Central memory CD8-positive, alpha-beta T cell (primary cell): ENCODE measurements at places on chromosomes 4 and X.

DNA sequence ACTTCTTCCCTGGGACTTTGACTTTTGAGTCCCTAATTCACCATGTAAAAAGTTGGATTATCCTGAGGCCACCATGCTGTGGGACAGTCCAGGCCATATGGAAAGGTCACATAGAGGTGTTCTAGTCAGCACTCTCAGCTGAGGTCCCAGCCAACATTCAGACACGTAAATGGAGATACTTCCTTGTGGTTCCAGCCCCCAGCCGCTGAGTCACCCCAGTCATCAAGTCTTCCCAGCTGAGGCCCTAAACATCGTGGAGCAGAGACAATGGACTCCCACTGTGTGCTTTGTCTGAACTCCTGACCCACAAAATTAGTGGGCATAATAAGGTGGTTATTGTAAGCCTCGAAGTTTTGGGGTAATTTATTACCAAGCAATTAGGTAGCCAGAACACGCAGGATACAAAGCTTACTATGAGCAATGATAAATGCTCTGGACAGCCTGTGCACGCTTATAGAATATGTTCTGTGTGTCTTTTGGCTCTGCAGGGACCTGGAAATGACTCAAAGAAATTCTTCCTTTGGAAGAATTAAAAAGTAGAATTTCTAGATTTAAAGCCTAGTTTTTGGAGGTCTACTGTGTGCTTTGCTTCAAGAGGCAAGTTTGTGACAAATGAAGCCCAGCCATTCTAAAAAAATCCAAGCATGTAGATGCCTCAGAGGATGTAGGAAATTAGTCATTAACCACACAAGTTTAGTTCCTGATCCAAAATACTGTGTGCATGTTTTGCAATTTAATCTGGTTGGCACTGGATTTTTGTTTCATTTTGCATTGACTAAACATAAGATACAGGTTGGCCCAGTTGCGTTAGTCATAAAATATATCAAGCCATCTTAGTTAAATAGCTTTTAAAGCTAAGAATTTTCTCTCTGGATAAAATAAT, 33.2 kb upstream of the SLC9A7 start:
- no peak overlapping the region for H3K4me3 ChIP-seq
- no peak for DNase-seq
- H3K36me3 ChIP-seq, result no peaks in the 10 kb centered on the region
- H3K27ac ChIP-seq, result no peak overlapping the region
- H3K27me3 ChIP-seq, result no peaks in the 10 kb centered on the region

- no peak for DNase-seq
- peaks cover 8% of the 10 kb centered on the region for H3K27me3 ChIP-seq
- no peak overlapping the region for H3K4me3 ChIP-seq
- no peak overlapping the region for H3K27ac ChIP-seq
- H3K4me1 ChIP-seq, result no peaks in the 10 kb centered on the region
- no peaks in the 10 kb centered on the region for H3K36me3 ChIP-seq
Observed at GRCh38 chrX:44433556-44433955, 90.1 kb upstream of the EFHC2 start.

- no peak overlapping the region for H3K27ac ChIP-seq
- peaks cover 24% of the 10 kb centered on the region for H3K4me1 ChIP-seq
- H3K4me3 ChIP-seq, result no peak overlapping the region
- peaks cover 9% of the 10 kb centered on the region for H3K36me3 ChIP-seq
- no peaks in the 10 kb centered on the region for H3K27me3 ChIP-seq
Observed at GRCh38 chr4:99859618-99860017, 34.6 kb downstream of the LAMTOR3 start.

GRCh38 chrX:119512146-119512800, 44.0 kb downstream of the SLC25A5 start:
- H3K27me3 ChIP-seq, result no peaks in the 10 kb centered on the region
- DNase-seq, result no peak
- no peak overlapping the region for H3K27ac ChIP-seq
- peaks cover 5% of the 10 kb centered on the region for H3K4me1 ChIP-seq
- no peak overlapping the region for H3K4me3 ChIP-seq

GRCh38 chr4:140609548-140610425, 41.0 kb upstream of the UCP1 start:
- no peak overlapping the region for H3K27ac ChIP-seq
- H3K4me3 ChIP-seq, result no peak overlapping the region
- DNase-seq, result no peak
- no peaks in the 10 kb centered on the region for H3K36me3 ChIP-seq
- peaks cover 47% of the 10 kb centered on the region for H3K27me3 ChIP-seq

DNA sequence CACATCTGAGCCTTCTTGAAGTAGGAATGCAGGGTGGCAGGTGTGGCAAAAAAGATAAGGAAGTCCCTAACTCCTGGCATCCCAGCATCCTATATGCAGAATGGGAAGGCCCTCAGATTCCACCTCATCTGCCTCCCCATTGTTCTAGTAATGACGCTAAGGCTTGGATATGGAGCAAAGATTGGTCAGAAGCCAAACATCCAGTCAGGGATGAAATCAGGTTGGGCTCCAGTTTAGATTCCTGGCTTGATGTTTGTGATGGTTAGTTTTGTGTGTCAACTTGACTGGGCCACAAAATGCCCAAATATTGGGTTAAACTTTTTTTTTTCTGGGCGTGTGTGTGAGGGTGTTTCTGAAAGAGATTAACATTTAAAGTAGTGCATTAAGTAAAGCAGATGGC, 39.6 kb upstream of the MAGEA4 start:
- H3K4me1 ChIP-seq, result no peaks in the 10 kb centered on the region
- no peak overlapping the region for H3K4me3 ChIP-seq
- DNase-seq, result no peak
- H3K27ac ChIP-seq, result no peak overlapping the region
- H3K27me3 ChIP-seq, result no peaks in the 10 kb centered on the region
- H3K36me3 ChIP-seq, result no peaks in the 10 kb centered on the region

GRCh38 chr4:139036885-139037284, 21.3 kb downstream of the NOCT start:
- no peak overlapping the region for H3K27ac ChIP-seq
- peaks cover 20% of the 10 kb centered on the region for H3K4me1 ChIP-seq
- no peaks in the 10 kb centered on the region for H3K27me3 ChIP-seq
- no peak for DNase-seq
- H3K4me3 ChIP-seq, result no peak overlapping the region
- peaks cover 13% of the 10 kb centered on the region for H3K36me3 ChIP-seq

- peaks cover 6% of the 10 kb centered on the region for H3K27me3 ChIP-seq
- DNase-seq, result peak; percentile 85
- H3K4me3 ChIP-seq, result peak within 1 kb of the TSS; percentile 93
- peak within 1 kb of the TSS; percentile 97 for H3K27ac ChIP-seq
- peaks cover 7% of the 10 kb centered on the region for H3K36me3 ChIP-seq
Observed at GRCh38 chr4:74444891-74445642, at the start of gene AREG. Gene AREG, plus strand, starts transcription at chr4:74445136. Its CDS starts 210 bp downstream, at chr4:74445346.

DNA sequence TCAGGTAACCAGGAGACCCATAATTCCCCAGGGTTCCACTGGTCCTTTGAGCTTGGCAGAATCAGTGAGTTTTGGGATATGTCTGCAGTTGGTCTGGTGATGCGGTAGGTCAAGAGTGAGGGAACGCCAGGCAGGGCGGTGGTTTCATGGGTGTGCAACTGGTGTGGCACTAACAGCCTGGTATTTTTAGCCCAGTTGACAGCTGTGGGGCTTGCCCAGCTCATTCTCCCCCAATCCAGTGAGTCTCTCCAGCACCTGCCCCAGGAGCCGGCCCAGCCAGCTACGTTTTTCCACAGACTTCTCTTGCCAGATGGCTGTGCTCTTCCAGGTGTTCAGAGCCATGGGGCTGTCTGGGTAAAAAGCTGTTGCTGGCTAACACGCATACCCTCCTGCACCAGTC, 1019.9 kb downstream of the CCSER1 start:
- H3K4me3 ChIP-seq, result no peak overlapping the region
- no peaks in the 10 kb centered on the region for H3K36me3 ChIP-seq
- H3K4me1 ChIP-seq, result no peaks in the 10 kb centered on the region
- H3K27ac ChIP-seq, result no peak overlapping the region
- H3K27me3 ChIP-seq, result no peaks in the 10 kb centered on the region

GRCh38 chr4:22238742-22239141, 277.1 kb downstream of the ADGRA3 start:
- H3K27ac ChIP-seq, result no peak overlapping the region
- no peaks in the 10 kb centered on the region for H3K36me3 ChIP-seq
- DNase-seq, result no peak
- H3K4me1 ChIP-seq, result no peaks in the 10 kb centered on the region
